ENCODE measurements at places on chromosomes 11 and 22.

GRCh38 chr11:57474803-57475115, 14.4 kb downstream of the RTN4RL2 start:
- DNase-seq: no peak

DNA sequence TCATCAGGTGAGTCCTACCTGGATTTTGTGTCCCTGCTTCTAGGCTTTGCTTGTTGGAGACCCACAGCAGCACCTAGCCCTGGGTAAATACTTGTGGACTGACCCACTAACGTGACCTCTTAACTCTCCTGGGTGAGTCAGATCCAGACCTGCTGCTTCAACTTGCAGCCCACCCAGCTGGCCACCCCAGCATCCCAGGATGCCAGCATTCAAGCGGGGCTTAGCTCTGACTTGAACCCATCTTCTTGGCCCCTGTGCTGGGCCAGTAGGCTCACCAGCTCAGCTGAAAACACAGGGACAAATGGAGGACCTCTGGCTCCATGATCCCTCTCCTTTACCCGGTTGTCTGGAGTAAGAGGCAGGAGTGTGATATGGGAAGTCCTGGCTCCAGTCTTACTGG, 33.5 kb downstream of the PARVG start:
- no peak for DNase-seq

- DNase-seq: no peak
These were observed 29.5 kb upstream of the DMC1 start for GRCh38 chr22:38599466-38599865.

DNA sequence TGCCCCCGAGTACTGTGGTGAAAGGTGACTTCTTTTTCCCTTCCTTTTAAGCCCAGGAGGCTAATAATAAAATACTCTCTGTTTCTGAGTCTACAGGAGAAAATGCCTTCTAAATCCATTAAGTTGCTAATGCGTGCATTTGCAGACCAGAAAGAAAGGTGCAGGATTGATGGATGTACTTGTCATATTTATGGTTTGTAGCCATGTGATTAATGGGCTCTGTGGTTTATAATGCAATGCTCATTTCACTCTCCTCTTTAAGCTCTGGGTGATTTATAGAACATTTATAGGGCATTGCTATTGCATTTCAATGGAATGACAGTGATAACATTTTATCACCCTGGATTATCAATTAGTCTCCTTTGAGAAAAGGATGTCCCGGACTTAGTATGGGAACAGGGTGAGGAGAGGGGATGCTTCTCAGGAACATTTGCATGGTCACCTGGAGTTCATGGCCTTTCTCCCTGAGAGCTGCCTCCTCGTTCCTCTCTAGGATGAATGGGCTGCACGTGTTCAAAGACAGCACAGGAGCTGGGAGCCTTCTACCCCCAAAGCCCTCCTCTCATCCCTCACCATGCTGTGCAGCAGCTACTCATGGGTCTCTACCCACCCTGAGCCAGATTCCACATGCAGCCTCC, 82.8 kb upstream of the HMGXB4 start:
- DNase-seq: no peak

DNA sequence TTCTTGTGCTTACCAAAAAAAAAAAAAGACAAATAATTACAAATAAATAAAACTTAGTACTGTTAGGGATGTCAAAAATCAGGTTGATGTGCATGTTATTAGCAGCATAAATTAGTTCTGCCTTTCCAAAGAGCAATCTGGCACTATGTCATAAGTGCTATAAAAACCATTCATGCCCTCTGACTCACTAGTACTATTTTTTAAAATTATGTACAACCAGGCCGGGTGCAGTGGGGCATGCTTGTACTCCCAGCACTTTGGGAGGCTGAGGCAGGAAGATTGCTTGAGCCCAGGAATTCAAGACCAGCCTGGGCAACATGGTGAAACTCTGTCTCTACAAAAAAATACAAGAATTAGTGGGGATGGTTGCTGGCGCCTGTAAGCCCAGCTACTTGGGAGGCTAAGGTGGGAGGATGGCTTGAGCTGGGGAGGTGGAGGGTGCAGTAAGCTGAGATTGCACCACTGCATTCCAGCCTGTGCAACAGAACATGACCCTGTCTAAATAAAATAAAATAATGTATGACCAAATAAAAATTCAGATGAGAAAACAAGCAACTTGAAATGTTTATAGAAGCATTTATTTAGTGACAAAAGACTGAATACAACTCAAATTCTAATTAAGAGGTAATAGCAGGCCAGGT, 25.3 kb downstream of the UEVLD start:
- no peak for DNase-seq

GRCh38 chr11:4662876-4663275, 19.1 kb downstream of the OR51E1 start:
- no peak for DNase-seq

GRCh38 chr11:112769170-112769569, 192.1 kb upstream of the NCAM1 start:
- DNase-seq: no peak

- no peak for DNase-seq
These were observed 62.8 kb upstream of the PRDM11 start for GRCh38 chr11:45083544-45084087.

DNA sequence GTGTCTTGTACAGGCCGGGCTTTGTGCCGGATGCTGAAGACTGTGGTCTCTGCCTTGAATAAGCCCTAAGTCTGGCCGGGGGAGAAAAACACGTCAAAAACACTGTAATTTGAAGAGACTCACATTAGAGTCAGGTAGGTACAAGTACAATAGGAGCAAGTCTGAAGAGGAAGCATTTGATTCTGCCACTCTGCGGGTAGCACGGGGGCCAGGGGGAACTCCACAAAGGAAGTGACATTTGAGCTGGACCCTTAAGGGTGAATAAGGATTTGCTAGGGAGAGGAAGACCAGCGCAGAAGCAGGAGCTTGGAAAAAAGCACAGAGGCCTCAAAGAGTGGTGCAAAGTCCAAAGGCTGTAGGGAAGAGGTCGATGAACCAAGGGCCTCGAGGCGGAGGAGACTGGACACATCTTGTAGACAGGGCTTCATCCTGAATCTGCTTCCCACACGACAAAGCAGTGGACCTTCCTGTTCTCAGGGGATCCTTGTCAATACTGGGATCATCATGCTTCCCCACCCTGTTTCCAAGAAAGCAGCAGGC, 38.7 kb downstream of the BUD13 start:
- no peak for DNase-seq

DNA sequence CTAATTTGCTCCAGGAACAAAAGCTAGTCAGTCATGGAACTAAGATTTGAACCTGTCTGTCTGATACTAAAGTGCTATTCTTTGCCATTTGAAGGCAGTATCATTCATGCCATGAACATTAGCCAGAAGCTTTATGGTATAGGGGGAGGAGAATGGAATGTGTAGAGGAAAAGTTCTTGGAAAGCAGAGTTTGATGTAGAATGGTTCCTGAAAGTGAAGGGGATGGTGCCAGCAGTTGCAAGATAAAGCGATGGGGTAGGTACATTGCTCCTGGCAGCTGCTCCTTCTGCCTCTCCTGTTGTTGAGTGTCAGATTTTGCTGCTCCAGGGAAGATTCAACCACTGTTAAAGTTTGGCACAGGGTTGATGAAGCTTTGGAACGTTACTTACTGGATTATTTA, 53.4 kb downstream of the ARHGAP42 start:
- DNase-seq: no peak

Measured in stimulated activated CD4-positive, alpha-beta T cell treated with anti-CD3 and anti-CD28 coated beads, Interleukin-15, amount 100 ng/mL, for 1 hour (primary cell).